ENCODE measurements at places on chromosomes 7 and 10.

DNA sequence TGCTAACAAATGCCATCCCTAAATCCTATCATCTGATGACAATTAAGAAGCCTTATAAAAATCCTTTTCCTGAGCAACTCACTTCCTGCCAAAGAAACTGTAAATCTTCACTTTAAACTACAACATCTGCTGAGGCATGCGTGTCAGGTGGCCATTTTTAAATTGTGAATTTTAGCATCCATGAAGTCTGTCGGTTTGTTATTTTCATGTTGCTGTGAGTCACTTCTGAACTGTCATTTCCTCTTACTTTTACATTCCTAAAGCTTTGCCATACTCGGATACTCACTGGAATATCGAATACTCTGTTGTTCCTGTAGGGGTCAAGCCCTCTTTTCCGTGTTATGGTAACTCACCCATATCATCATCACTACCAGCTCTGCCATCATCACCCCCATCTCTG lies 34.3 kb upstream of the TMEM26 start:
- DNase-seq: no peak

DNA sequence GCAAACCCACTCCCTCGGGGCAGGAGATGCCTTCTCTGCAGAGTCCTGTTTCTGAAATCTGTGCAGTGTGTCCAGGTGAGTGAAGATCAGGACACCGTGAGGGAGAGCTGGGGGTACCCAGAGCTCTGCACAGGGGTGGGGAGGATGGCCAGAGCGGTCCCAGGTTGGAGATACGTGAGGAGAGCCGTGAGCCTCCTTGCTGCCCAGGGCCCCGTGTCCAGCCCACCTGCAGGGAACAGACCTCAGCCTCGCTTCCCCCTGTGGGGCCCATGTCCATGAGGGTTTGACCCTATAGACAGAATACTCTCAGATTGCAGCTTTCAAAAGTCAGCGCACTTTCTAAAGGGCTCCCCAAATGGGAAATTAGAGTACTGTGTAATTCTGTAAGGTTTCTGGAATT lies 66.5 kb upstream of the EN2 start:
- DNase-seq: no peak

DNA sequence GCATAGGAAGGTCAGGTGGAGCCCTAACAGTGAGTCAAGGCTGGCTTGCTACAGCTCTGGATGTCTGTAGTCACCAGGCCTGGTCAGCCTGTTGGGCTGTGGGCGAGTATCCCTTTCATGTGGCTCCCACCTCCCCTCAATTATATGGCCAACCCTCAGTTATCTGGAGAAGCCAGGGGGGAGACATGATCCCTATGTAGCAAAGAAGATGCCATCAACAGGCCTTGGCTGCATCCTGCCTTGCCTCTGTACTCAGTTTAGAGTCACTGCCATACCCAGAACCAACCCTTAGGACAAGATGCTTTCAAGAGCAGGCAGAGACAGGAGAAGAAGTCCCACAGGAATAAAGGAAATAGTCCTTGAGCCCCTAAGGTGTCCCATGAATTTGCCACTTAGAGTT lies 763.9 kb downstream of the GRID1 start:
- DNase-seq: no peak

- DNase-seq: no peak
These were observed 40.2 kb upstream of the TUBB8 start for GRCh38 chr10:89248-89647.

DNA sequence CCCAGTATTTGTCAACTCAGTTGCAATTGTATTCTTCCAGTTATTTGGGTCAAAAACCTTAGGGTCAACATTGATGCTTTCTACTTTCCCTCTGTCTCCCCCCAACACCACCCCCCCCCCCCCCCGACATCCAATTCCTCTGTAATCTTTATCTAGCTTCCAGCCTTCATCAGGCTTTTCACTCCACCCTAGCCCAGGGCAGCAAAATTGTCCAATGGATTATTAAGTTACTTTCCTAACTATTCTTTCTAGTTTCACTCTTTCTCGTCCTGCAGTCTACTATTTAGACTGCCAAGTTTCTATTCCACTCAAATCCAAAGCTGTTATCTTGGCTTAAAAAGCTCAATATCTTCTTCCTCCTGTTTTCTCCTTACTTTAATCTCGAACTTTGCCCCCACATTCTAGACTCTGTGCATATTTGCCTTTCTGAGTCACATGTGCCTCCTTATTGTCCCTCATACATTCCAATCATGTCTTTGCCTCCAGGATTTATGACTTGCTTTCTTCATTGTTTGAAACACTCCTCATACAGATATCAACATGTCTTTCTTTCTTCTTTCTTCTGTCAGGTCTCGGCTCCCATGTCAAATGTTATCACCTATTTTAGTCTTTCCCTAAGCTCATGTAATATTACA lies 196.6 kb upstream of the TMEM196 start:
- no peak for DNase-seq

- no peak for DNase-seq
These were observed 82.2 kb downstream of the SORBS1 start for GRCh38 chr10:95478935-95479334.

- DNase-seq: no peak
These were observed 343.7 kb upstream of the GALNT17 start for GRCh38 chr7:70788276-70788675.

GRCh38 chr7:142313528-142313927 lies 55.7 kb upstream of the PRSS58 start:
- DNase-seq: no peak

- no peak for DNase-seq
These were observed 107.2 kb upstream of the LYZL2 start for GRCh38 chr10:30736685-30737232.

- DNase-seq: no peak
These were observed 151.1 kb downstream of the DGKB start for GRCh38 chr7:14751461-14751860.

DNA sequence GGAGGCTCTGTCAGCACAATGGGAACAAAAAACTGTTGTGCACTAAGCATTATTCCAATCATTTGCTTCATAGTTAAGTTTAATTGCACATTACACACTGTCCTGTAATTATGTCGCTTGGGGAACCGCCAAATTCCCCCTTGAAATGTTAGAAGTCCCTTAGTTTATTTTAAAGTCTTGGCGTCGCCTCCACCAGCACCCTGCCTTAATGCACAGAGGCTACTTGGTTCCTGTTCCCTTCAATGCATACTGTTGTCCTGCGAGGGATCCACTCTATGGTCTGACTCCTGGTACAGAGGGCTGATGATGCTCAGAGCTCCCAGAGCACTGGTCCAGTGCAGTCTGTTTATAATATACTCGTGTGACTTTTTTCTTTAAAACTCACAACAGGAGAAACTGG lies 330.7 kb downstream of the ELMO1 start:
- no peak for DNase-seq

GRCh38 chr7:39336442-39336841 lies 229.8 kb upstream of the YAE1 start:
- DNase-seq: no peak

GRCh38 chr7:2120251-2120660 lies 112.5 kb downstream of the MAD1L1 start:
- peak; percentile 27 for DNase-seq

DNA sequence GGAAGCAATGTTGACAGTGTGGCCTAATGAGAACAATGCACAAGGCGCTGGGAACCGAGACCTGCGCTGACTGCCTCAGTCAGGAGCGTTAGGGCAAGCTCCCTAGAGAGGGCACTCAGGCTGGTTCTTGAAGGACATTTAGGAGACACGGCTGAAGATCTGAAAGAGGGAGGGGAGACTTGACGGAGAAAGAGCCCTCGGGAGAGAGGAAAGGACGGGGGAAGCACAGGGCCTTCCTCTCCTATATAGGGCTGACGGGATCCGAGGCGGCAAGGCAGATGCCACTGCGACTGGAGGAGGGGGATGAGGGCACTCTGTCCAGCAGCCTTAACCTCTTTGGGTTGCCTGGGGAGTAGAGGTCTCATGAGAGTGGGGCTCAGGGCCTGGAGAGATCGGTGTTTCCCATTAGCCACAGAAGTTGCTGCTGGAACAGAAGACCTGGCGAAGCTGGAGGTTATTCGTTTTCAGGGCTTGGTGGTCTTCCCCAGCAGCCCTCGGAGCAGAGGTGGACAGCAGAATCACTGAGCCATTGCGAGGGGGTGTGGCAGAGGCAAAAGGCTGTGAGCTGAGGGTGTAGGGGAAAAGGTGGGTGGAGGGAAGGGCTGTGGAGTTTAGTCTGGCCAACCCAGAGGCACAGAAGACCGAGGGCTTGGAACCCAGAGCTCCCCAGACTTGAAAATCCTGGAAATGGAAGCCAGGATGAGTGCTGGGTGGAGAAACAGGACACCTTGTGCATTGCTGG lies 36.0 kb downstream of the CLEC2L start:
- DNase-seq: no peak

GRCh38 chr10:110430340-110431273 lies 67.1 kb upstream of the DUSP5 start:
- no peak for DNase-seq

GRCh38 chr7:142376356-142376997 lies 118.6 kb upstream of the PRSS58 start:
- no peak for DNase-seq

GRCh38 chr7:140214075-140214684 lies 37.4 kb upstream of the KDM7A start:
- no peak for DNase-seq

DNA sequence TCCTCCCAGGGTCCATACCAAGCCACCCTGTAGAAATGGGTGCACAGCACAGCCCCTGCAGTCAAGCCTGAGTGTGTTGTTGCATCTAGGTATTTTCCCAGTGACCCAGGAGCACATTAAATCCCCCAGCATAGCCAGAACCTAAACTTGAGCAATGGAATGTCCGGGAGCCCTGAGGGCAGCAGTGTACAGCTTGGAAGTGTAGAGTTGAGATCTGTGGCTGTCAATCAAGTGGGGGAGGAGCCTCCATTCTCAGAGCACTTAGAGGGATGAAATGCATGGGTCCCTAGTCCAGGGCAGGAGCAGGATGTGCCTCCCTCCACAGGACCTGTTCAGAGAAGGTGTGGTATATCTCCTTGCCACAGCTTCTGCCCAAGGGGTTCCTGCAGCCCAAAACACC lies 885.1 kb downstream of the CCSER2 start:
- no peak for DNase-seq

GRCh38 chr7:33965183-33965744 lies 59.9 kb downstream of the BMPER start:
- no peak for DNase-seq

- DNase-seq: no peak
These were observed 247.4 kb downstream of the PTEN start for GRCh38 chr10:88110822-88111221.

- DNase-seq: no peak
These were observed 29.0 kb downstream of the CTNNA3 start for GRCh38 chr10:67667035-67667425.

- no peak for DNase-seq
These were observed 94.9 kb upstream of the AGK start for GRCh38 chr7:141456298-141456697.

DNA sequence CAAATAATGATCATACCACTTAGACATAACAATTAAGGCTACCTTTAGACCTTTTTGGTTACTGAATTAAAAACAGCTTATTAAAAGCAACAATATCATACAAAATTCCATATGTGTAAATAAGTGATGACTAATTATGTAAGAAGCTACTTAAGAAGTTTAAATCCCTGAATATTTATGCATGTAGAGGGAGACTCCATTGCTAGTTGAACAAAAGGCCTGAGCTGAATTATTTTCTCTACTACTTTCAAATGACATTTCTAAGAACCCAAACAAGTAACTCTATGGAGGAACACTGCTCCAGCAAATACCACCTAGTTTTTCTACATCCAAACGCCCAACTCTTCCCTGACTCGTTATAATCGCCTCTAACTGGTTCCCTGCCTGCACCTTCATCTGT lies 31.5 kb downstream of the EPC1 start:
- DNase-seq: no peak

- DNase-seq: no peak
These were observed 202.0 kb downstream of the POM121L12 start for GRCh38 chr7:53237344-53237913.

DNA sequence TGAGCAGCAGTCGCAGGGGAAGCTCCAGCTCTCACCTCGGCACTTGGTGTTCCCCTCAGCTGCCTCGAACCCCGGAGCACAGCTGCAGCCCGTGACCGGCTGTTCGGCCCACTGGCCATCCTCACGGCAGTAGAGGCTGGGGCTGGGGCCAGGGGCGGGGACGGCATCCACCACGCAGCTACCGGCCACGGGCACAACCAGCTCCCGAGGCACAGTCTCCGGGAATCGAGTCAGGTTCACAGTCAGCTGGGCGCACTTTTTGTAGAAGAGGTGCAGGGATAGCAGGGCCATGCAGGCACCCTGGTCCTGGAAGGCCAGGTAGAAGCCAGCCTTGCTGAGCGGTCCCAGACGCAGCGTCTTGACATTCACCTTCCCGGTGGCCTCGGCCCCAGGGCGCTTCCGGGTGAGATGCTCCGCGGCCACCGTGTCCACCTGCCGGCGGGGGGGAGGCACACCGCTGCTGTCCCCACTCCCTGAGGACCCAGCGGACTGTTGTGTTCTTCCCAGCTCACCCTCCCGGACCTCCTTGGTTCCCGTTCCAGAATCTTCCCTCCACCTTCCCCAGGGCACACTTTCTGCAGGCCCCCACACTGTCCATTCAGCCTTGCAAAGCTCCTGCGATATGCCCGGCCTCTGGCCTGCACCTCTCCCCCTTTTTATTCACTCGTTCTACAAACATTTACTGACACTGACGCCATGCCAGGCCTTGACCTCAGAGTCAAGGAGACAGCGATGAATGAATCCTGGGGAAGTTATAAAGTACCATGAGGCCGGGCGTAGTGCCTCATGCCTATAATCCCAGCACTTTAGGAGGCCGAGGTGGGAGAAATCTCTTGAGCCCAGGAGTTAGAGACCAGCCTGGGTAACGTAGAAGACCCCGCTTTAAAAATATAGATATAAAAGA lies 4.8 kb downstream of the EPHB4 start:
- DNase-seq: no peak

GRCh38 chr10:84588971-84589370 lies 260.6 kb downstream of the CCSER2 start:
- no peak for DNase-seq

- peak; percentile 24 for DNase-seq
These were observed 196.8 kb downstream of the SKAP2 start for GRCh38 chr7:26667514-26668133.

DNA sequence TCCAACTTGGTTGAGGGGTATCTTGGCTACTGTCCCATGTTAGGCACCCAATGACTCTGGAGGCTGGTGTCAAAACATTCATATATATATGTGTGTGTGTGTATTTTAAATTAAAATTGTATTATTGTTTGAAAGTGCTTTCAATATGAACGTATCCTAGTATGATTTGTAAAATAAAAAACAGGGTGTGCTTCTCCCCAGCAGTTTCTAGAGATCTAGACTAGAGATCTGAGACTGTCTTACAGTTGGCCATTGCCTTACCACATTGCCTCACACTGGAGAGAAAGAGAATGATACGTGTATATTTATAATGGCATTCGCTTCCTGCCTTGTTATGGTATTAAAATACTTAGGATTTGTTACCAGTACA lies 1.2 kb downstream of the BAG3 start:
- no peak for DNase-seq

GRCh38 chr7:18312482-18312881 lies 183.1 kb upstream of the HDAC9 start:
- DNase-seq: no peak

Measured in stimulated activated CD8-positive, alpha-beta memory T cell treated with anti-CD3 and anti-CD28 coated beads, Interleukin-12 subunit alpha, Interleukin-12 subunit beta, amount 100 ng/mL, for 1 hour (primary cell).